Tongue (tissue), 3 donors: ENCODE measurements at places on chromosomes 12 and 14. TPM values are rescaled to one million over a fixed set of nuclear protein-coding genes. Genes with fewer than 3 reads are reported as not detected.

DNA sequence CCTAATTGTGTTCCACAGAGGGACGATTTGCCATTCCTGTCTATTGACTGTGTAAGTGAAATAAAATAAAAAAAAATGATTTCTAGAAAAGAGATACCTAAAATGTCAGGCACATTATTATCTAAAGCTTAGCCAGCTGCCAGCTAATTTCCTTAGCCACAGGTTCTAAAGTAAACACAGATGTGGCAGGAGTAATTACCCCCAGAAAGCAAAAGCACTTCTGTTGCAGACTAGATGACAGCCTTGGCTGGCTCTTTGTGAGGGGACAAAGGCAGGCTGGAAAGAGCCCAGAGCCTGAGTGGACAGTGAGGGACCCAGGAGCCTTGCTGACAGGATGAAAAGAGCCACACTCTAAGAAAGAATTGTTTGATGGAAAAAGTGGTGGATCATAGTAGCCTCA is 418.1 kb downstream of the LRIG3 start:
- DNase-seq, result peak; percentile 47

DNA sequence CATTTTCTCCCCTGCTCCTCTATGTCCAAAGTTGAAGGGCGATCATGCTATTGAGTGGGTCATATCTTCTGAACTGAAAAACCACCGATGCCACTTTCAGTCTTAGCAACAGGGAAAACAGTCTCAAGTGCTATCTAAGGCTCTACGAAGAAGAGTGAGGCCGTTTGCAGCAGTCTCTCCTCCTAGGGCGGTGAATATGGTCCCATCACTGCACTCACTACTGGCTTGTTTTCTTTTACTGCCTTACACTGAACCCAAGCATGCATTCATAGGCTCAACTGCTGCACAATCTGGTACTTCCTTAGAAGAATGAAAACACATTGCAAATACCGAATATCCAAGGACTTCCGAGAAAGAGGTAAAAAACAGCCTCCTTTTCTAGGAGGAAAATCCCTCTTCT is 92.1 kb downstream of the DNAH10 start:
- no peak for DNase-seq

GRCh38 chr14:28709571-28710305 is 56.8 kb upstream of the FOXG1 start:
- DNase-seq, result no peak

DNA sequence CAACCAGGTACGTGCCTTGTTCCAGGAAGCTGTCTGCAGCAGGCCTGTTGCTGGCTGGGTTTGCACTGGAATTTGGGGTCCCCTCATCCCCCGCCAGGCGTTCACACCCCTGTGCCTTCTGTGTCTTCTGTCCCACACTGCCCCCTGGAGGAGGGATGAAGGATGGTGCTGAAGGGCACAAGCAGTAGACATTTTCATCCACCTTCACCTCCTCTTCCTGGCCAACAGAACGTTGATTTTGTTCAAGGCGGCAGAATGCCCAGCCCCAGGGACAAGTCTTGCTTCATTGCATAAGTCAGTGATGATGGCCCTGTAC is 122.1 kb downstream of the CALM1 start:
- DNase-seq, result peak; percentile 33

GRCh38 chr12:85058339-85058738 is 22.2 kb downstream of the LRRIQ1 start:
- no peak for DNase-seq

GRCh38 chr14:38755036-38755435 is 348.0 kb downstream of the SEC23A start:
- DNase-seq, result no peak

DNA sequence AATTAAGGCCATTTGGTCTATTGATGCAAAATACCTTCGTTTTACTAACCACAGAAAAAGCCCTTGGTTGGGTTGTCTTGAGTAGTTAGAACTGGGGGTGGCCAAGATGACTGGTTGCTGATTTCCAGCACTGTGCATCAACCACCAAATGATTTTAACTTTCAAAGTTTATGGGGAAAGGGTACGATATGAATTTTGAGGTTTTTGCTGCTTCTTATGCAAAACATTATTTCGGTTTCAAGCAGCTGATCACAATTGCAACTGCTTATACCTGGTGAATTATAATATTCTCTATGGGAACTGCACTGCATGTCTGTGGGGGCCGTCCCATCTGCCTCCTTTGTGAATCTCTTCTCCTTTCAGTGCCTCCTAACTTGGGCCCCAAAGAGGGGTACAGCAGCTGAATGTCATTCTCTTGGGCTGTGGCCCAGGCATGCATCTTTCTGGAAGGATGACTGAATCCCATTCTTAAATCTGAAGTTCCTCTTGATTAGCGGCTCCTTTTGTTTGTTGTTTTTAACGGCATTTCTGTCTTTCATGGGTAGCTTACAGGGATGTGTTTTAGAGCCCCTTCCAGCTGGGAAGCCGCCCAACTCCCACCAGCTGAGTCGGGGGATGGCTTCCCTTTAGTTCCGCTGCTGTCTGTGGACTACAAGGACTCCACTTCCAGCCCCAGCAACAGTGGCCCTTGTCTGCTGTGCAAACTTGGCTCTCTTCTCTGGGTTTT is 479.8 kb downstream of the ZFP36L1 start:
- DNase-seq, result peak; percentile 81

DNA sequence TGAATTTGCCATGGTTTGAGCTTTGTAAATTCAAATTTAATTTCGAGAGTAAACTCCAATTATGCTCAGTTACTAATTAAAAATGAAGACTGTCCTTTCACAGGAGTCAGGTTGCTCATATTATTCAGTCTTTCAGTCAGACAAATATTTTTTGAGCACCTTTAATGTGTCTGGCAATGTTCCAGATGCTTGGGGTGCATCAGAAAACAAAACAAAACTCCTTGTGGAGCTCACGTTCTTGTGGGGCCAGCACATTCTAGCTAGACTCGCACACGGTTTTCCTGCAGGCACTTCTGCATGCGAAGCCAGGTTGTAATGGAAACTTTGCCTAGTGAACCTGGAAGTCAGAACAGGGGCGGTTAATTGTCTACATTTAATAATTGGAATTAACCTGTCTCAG is 64.0 kb upstream of the ATF1 start:
- DNase-seq, result no peak

The ASCL1 gene
- total RNA-seq, result not detected

The TAS2R7 gene
- total RNA-seq, result not detected

The ADGRD1 gene
- total RNA-seq, result 16.4 TPM

The PTPRQ gene
- total RNA-seq, result 0.21 TPM

The KRT79 gene
- total RNA-seq, result 0.21 TPM

The AQP2 gene
- total RNA-seq, result not detected
